ENCODE measurements at places on chromosomes 1 and 21.

GRCh38 chr1:28631713-28632112 is 11.2 kb downstream of the TAF12 start:
- DNase-seq: no peak

- peak; percentile 13 for DNase-seq
These were observed 1.1 kb downstream of the KRTAP10-12 start for GRCh38 chr21:44697811-44698734.

GRCh38 chr1:1085171-1085841 is 11.2 kb upstream of the RNF223 start:
- no peak for DNase-seq

DNA sequence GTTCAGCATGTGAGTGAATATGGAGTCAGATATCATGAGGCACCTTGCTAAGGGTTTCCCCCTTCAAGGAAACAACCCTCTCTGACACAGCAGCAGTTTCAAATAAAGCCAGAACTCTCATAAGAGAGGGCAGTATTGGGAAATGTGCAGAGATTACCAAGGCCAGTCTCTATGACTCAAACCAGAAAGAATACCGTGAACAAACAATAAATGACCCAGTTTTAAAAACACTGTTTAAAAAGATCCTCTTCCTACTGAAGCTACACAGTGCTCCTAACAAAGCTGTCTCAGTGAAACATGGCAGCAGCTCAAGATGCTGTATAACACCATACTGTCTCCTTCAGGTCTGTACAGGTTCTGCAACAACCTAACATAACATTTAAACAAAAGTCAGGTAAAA is 102.6 kb downstream of the KIAA0319L start:
- DNase-seq: no peak

- DNase-seq: no peak
These were observed 76.4 kb upstream of the IFFO2 start for GRCh38 chr1:19032701-19033514.

GRCh38 chr1:8969937-8970336 is 24.3 kb downstream of the CA6 start:
- no peak for DNase-seq

GRCh38 chr1:90831910-90832309 is 114.8 kb upstream of the BARHL2 start:
- no peak for DNase-seq

GRCh38 chr21:26389971-26390641 is 183.0 kb downstream of the CYYR1 start:
- no peak for DNase-seq

DNA sequence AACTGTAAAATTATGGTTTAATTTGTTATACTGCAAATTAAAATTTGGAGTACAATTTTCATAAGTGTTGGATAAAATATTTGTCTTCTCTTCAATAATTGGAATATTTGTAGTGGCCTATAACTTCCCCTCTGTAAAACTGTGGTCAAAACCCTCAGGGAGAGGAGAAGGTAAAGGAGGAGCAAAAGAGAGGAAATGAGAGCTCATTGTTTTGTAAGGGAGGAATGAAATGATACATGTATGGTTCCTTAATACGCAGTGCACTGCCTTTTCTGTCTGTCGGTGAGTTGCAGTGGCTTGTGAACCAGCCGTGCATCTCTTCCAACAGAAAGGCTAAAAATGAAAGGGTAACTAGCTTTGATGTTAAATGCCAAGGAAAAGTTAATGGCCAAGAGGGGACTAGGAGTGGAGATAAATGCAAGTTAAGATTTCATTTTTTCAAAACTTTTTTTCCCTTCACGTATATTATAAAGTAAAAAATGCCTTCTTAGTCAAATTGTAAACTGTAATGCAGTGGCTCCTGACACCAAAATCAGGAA is 26.4 kb downstream of the LRRC8D start:
- DNase-seq: no peak

- no peak for DNase-seq
These were observed 55.4 kb downstream of the EPRS1 start for GRCh38 chr1:219990782-219991510.

DNA sequence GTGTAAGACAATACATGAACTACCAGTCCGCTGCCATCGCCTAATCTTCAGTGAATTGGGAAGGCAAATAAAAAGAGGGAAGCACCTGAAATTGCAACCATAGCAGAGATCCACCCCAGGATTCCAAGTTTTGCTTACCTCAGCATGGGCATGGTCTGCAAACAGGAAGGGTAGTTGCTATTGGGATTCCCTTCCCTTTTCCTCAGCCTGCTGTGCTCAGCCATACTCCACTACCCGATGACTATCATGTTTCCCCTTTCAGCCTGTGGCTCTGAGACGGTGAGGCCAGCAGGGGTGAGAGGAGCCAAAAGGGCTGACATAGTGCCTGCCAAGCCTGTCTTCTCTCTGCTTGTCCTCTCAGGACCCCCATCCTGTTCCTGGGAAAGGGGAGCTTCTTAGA is 64.2 kb downstream of the GPR137B start:
- no peak for DNase-seq

DNA sequence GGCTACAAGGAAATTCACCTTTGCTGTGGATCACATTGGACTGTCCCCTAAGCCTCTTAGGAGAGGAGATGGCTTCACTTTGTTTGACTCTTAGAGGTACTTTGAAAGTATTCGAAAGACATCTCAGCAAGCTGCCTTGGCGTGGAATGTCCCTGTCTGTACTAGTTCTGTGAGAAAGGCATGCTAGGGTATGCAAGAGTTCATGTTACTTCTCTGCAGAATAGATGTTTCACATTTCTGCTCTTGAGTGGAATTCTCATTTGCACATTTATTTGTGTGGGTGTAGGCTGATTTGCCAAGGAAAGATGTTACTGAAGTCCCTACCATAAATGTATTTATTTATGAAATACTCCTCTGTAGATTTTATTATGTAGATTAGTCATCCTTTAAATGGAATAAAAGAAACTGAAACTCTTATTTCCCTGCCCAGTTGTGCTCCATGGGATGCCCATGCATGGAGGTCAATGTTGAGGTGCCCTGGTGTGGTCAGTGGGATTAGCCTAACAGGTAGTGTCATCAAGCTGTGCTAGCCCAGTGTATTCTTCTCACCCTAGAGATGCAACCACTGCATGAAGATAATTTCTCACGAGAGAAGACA is 13.8 kb downstream of the MIA3 start:
- no peak for DNase-seq

DNA sequence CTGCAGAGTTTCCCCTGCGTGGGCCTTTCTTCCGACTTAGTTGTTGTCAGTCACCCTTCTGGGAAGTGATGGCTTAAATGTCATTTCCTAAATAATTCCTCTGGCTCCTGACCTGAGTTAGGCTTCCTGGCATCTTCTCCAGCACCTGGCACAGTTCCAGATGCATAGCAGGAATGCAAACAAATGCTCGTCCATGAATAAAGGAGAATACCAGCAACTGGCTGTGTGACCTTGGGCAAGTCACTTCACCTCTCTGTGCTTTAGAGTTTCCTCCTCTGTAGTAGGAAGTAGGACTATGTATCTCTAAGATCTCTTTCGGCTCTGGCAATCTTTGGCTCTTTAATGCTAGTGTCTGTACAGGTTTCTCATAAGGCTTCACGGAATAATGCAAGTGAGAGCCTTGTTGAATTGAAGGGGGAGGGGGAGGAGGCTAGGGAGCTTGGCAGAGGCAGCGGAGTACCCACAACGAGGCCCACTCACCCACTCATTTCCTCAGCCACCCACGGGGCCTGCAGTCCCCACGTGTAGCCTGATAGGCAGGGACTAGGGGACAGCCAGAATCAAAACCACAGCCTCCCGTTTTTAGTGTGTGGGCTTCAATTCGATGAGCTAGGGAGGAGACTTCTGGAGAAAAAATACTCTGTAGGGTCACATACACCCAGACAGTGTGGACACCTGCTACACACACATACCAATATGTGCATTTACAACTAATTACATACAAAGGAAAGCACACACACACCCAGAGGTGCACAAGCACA is 48.1 kb downstream of the TENT5C start:
- DNase-seq: peak; percentile 52

DNA sequence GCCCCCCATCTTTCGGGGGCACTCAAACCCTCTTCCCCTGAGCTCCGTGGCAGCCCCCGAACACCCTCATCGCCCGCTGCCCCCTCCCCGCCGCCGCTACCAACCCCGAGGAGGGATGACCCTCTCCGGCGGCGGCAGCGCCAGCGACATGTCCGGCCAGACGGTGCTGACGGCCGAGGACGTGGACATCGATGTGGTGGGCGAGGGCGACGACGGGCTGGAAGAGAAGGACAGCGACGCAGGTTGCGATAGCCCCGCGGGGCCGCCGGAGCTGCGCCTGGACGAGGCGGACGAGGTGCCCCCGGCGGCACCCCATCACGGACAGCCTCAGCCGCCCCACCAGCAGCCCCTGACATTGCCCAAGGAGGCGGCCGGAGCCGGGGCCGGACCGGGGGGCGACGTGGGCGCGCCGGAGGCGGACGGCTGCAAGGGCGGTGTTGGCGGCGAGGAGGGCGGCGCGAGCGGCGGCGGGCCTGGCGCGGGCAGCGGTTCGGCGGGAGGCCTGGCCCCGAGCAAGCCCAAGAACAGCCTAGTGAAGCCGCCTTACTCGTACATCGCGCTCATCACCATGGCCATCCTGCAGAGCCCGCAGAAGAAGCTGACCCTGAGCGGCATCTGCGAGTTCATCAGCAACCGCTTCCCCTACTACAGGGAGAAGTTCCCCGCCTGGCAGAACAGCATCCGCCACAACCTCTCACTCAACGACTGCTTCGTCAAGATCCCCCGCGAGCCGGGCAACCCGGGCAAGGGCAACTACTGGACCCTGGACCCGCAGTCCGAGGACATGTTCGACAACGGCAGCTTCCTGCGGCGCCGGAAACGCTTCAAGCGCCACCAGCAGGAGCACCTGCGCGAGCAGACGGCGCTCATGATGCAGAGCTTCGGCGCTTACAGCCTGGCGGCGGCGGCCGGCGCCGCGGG is 837 bp downstream of the FOXD3 start:
- peak; percentile 45 for DNase-seq

DNA sequence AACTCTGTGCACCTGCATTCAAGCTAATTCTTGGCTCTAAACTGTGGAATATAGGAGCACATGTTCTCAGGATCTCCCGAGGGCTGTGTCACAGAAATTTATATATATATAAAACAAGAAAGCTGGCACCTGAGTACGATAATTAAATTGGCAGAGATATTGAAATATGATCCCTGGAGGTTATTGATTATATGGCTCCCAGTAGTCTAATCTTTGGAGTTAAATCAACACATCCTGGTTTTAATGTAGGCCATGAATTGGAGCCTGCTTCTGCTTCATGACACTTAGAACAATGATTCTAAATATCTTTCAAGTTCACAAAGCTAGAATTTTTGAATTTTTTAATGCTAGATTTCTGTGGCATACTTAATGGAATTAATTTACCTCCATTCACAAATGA is 84.3 kb downstream of the CTH start:
- no peak for DNase-seq

DNA sequence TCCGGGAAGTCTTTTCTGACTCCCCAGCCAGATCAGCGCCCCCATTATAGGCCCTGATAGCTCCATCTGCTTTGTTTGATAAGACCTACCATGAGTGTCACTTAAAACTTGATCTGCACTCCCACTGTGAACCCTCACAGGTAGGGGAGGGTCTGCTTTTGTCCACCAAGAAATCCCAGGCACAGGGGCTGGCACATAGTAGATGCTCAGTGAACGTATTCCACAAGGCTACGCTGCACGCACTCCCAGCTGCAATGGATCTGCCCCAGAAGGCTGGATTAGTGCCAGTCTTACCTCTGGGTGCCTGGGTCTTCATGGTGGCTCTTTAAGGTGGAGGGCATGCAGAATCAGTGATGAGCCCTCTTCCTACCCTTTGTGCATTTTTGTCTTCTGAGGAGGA is 447.1 kb downstream of the PTPRU start:
- peak; percentile 4 for DNase-seq

GRCh38 chr1:240515505-240515904 is 96.5 kb downstream of the GREM2 start:
- no peak for DNase-seq

- DNase-seq: no peak
These were observed 38.0 kb upstream of the SERBP1 start for GRCh38 chr1:67468066-67468718.

GRCh38 chr1:42913426-42914091 is 45.1 kb downstream of the SLC2A1 start:
- DNase-seq: peak; percentile 66

DNA sequence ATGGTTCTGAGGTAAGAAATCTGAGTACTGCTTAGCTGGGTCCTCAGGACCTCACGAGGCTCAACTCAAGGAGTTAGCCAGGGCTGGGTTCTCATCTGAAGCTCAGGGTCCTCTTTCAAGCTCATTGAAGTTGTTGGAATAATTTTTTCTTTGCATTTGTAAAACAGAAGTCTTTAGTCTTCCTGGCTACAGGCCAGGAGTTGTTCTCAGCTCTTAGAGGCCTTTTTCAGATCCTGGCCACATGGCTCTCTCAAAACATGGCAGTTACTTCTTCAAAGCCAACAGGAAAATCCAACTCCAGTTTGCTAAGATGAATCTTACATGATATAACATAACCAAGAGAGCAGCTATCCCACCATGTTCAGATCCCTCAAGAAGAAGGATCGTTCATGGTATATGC is 92.3 kb upstream of the CHODL start:
- no peak for DNase-seq
